ENCODE measurements at places on chromosomes 6 and 20.

GRCh38 chr6:121157906-121158305, 176.4 kb downstream of the TBC1D32 start:
- DNase-seq: no peak

GRCh38 chr20:58889798-58890517, 37.4 kb downstream of the GNAS start:
- no peak for DNase-seq

DNA sequence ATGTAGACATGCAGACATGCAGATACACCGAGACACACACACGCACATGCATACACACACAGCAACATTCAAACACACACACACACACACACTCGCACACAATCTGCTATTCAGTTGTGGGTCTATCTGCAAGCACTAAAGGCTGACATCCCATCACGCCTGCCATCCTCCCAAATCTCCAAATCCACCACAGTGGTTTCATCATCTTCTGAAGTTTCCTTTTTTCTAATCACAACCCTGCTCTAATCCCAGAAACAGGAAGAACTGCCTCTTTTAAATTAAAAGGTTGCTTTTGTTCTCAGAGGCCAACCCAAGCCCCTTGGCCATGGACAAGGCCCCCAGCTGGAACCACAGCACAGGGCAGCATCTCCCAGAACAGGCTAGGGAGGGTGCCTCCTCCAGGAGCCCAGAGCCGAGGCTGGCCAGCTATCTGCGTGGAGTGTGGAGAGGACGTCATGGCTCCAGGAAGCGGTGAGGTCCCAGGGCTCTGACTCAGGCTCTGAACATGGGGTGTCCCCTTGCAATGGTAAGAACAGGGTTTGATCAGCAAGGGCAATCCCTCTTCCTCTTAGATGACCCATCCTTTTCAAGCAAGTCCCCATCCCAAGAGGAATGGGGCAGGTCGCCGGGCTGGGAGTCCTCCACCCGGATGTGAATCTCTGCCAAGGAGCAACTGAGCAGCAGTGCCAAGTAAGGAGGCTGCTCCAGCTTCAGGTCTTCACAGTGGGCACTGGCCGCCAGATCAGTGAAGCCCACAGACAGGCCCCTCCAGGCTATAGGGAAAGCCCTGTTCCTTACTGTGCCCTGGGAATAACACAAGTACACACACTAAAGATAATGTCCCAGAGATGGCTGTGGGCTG, 14.7 kb downstream of the FOXF2 start:
- peak; percentile 68 for DNase-seq

DNA sequence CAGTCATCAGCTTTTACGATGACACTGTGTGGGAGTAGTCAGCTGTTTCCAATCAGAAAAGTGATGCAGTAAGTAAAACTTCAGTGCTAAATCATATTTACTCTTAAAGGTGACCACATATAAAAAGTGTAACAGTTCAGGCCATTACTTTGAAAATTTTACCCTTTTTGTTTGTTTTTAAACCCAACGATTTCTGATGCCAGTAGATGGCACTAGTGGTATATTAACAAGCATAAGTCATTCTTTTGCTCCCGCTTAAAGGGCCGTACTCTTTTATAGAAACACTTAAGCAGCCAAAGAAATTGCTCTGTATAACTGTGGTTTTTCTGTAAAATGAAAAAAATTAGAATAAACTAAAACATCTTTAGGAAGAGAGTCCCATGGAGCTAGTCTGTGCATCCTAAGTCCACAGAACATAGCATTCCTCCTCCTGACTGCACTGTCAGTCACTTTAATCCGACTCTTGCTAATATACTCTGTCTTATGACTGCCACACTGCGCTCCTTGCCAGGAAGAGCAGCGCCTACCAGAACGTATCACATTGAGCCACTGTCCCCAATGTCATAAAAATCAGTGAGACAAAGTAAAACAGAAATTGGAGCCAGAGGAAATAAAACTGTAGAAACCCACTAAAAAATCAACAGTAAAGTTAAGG, 25.0 kb downstream of the HEBP2 start:
- DNase-seq: peak; percentile 80

- no peak for DNase-seq
Measured at GRCh38 chr6:149860834-149861602, 3.1 kb downstream of the LRP11 start.
